ENCODE measurements at places on chromosomes 7 and 10. TPM values are rescaled to one million over a fixed set of nuclear protein-coding genes. Genes with fewer than 3 reads are reported as not detected.

DNA sequence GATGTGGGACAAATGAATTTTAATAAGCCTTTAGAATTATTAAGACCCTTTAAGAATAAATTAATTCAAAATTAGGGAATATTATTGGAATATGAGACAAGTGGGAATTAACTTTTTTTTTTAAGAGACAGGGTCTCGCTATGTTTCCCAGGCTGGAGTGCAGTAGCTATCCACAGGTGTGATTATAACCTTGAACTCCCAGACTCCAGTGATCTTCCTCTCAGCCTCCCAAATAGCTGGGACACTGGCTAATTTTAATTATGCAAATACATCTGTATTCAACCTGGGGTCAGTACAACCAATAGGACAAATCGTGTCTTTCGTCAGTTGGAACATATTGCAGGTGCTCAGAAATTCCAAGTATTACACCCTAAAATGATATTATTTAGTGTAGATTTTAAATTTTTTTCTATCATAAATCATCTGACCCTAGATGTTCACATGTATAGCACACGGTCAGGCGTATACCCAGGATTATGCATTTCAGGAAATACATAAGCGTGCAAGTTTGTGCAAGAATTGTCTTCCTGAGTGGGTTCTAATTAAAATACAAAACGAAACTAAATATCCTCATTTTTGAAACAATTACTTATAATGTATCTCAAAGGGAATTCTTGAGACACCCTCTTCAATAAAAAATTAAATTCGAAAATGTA lies 1.2 kb downstream of the NT5C3A start:
- no peak for DNase-seq

Gene PNLIP
- polyA plus RNA-seq = not detected

- DNase-seq = no peak
Observed at GRCh38 chr10:44398747-44399658, 14.1 kb upstream of the CXCL12 start.

DNA sequence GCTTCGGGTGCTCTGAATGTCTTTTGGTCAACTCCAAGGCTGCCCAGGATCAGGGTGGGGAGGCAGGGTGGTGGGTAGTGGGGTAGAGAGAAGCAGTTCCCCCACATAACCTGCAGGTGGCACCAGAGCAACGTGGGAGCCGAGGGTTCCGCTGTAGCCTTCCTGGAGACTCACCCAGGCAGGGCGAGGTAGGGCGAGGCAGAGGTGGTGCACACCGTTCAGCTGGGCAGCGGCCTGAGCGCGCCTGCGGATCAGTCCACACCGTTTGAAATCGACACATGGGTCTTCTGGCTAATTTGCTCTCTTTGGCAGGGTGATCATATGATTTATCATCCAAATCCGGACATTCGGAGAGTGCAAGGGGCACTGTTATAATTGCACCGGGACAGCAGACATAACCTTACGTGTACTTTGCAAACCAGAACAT lies 41.4 kb upstream of the MAP3K8 start:
- DNase-seq = peak; percentile 79

GRCh38 chr10:95411635-95412034 lies 120.8 kb upstream of the PDLIM1 start:
- no peak for DNase-seq

Gene EIF5AL1
- polyA plus RNA-seq = 0.40 TPM

GRCh38 chr7:81111358-81111757 lies 192.5 kb upstream of the SEMA3C start:
- DNase-seq = no peak

DNA sequence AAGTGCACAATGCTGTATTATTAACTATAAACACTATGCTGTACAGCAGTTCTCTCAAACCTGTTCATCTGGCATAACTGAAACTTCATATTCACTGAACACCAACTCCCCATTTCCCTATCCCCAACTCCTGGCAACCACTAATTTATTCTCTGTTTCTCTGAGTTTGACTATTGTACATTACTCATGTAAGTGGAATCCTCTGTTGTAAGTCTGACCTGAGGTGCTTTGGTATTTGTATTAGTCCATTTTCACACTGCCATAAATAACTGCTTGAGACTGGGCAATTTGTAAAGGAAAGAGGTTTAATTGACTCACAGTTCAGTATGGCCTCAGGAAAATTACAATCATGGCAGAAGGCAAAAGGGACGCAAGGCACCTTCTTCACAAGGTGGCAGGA lies 266.3 kb downstream of the PPP1R3A start:
- DNase-seq = no peak

Gene SFTPA1
- 145 TPM for polyA plus RNA-seq

- DNase-seq = no peak
Observed at GRCh38 chr10:3782146-3782450, 2.9 kb downstream of the KLF6 start.

DNA sequence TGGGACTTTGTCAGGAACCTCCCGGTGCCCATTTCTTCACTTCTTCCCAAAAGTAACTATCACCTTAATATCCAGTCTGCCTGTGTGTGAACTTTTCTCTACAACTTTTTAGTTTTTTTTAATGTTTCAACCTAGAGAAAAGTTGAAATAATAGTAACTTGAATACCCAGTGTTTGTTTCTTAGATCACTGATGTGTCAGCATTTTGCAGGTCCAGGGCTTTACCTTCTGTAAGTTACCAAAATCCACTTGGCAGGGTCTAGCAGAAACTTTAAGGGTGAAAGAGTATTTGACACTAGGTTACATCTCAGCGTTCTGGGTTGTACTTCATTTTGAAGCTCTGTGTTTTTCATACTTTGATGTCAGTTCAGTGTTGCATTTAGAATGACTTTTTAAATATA lies 372.7 kb downstream of the ARL4A start:
- DNase-seq = no peak

Gene AKR1D1
- 0.17 TPM for polyA plus RNA-seq
